Activated CD4-positive, alpha-beta T cell treated with anti-CD3 and anti-CD28 coated beads, Interleukin-2, amount 10 ng/mL, durations not matched to agents 7 days and 5 days (primary cell): ENCODE measurements at places on chromosomes 11 and 22. TPM values are rescaled to one million over a fixed set of nuclear protein-coding genes. Genes with fewer than 3 reads are reported as not detected.

The SEPTIN3 gene
- 1.6 TPM for total RNA-seq

The GLYAT gene
- total RNA-seq, result not detected

The MRPL40 gene
- total RNA-seq, result 19.7 TPM

The CHRNA10 gene
- total RNA-seq, result 3.0 TPM

The UBQLN3 gene
- total RNA-seq, result not detected

The TYR gene
- not detected for total RNA-seq

GRCh38 chr11:102927624-102927990, 27.9 kb downstream of the MMP13 start:
- H3K4me1 ChIP-seq, result no peaks in the 10 kb centered on the region
- no peak for DNase-seq
- peaks cover 10% of the 10 kb centered on the region for H3K27me3 ChIP-seq
- H3K27ac ChIP-seq, result no peak overlapping the region
- no peak overlapping the region for H3K4me3 ChIP-seq
- no peaks in the 10 kb centered on the region for H3K36me3 ChIP-seq

DNA sequence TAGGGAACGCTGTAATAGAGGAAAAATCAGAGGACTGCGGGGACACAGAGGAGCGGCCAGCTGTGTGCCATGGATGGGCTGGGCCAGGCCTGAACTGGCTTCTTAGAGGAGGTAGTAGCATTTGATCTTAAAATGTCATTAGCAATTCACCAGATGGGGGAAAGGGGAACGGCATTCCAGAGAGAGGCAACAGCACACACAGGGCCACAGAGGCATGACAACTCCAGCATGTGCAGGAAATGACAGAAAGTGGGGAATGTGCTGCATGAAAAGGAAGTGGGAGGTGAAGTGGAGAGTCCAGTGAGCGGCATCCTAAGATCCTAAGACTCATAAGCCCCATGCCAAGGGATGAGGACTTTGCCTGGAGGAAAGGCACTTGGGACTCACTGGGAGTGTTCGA, 69.0 kb downstream of the UBASH3B start:
- H3K4me3 ChIP-seq, result no peak overlapping the region
- DNase-seq, result no peak
- H3K27me3 ChIP-seq, result peaks cover 8% of the 10 kb centered on the region

DNA sequence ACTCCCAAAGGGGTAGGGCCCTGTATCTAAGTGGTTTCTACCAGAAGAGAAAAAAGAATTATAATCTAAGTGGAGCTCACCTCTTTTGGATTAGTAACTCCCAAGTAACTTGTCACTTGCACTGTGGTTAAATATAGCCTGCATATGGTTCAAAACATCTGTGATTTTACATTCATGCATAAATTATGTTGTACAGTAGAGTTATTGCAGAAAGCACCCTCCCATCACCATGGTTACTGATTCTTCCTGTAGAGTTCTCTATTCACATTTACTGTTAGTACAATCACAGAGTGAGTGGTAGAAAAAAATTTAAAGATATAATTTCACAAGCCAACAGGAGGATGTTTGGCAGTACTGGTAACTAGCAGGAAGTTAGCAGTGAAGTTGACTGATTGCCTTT, 80.4 kb downstream of the LRRC4C start:
- no peaks in the 10 kb centered on the region for H3K4me1 ChIP-seq
- DNase-seq, result no peak
- H3K27ac ChIP-seq, result no peak overlapping the region

DNA sequence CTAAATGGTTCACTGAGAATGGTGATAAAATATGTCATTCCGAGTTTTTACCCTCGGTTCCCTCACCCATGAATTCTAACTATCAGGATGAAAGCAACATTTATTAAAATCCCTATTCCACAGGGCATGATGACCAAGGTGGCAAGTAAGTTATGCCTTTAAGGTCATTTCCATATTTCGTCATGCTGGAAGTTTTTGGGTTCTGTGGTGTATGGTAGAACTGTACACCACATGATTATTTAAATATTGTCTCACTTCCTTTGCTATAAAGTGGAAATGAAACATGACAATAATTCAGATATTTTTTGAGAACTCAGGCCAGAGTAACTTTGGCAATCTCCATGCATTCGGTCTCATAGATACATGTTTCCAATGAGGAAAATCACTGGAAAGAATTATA, 68.5 kb upstream of the CARD18 start:
- H3K4me3 ChIP-seq, result no peak overlapping the region
- DNase-seq, result no peak
- H3K27ac ChIP-seq, result no peak overlapping the region
- H3K4me1 ChIP-seq, result peaks cover 8% of the 10 kb centered on the region
- H3K36me3 ChIP-seq, result no peaks in the 10 kb centered on the region

DNA sequence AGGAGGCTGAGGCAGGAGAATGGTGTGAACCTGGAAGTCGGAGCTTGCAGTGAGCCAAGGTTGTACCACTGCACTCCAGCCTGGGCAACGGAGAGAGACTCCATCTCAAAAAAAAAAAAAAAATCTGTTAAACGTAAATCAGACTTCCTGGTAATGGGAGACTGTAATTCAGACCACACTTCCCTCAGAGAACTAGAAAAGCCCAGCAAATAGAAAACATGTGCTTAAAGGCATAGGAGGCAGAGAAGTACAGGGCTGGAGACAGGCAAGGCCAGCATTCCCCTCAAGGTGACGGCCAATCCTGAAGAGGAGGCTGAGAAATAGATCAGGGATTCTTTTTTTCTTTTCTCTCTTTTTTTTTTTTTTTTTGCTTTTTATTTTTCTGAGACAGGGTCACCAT, 8.2 kb downstream of the GGT5 start:
- H3K36me3 ChIP-seq, result no peaks in the 10 kb centered on the region
- no peak for DNase-seq
- no peak overlapping the region for H3K4me3 ChIP-seq
- H3K27ac ChIP-seq, result no peak overlapping the region
- H3K4me1 ChIP-seq, result peaks cover 17% of the 10 kb centered on the region
- H3K27me3 ChIP-seq, result no peaks in the 10 kb centered on the region

DNA sequence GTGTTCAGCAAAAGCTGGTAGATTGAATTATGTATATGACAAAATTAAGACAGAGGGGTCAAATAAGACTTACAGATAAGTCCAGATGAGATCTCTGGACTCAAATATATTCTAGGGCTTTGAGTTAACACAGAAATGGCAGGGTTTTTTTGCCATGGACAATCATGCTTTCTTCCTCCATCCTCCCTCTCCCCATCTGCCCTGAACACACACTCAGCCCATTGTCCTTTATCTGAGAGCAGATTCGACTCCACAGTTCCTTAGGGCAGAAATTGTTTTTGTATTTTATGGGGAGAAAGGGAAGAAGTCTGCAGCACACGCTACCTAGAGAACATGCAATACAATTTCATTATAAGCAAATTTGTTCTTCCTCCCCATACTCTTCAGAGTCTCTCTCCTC, 86.8 kb downstream of the SLC1A2 start:
- H3K27me3 ChIP-seq, result no peaks in the 10 kb centered on the region
- peaks cover 37% of the 10 kb centered on the region for H3K4me1 ChIP-seq
- H3K36me3 ChIP-seq, result peaks cover 24% of the 10 kb centered on the region
- H3K4me3 ChIP-seq, result no peak overlapping the region
- H3K27ac ChIP-seq, result no peak overlapping the region

GRCh38 chr11:40223596-40224330, 1235.7 kb downstream of the LRRC4C start:
- H3K36me3 ChIP-seq, result no peaks in the 10 kb centered on the region
- H3K4me1 ChIP-seq, result no peaks in the 10 kb centered on the region
- no peak overlapping the region for H3K4me3 ChIP-seq
- DNase-seq, result no peak
- no peaks in the 10 kb centered on the region for H3K27me3 ChIP-seq

DNA sequence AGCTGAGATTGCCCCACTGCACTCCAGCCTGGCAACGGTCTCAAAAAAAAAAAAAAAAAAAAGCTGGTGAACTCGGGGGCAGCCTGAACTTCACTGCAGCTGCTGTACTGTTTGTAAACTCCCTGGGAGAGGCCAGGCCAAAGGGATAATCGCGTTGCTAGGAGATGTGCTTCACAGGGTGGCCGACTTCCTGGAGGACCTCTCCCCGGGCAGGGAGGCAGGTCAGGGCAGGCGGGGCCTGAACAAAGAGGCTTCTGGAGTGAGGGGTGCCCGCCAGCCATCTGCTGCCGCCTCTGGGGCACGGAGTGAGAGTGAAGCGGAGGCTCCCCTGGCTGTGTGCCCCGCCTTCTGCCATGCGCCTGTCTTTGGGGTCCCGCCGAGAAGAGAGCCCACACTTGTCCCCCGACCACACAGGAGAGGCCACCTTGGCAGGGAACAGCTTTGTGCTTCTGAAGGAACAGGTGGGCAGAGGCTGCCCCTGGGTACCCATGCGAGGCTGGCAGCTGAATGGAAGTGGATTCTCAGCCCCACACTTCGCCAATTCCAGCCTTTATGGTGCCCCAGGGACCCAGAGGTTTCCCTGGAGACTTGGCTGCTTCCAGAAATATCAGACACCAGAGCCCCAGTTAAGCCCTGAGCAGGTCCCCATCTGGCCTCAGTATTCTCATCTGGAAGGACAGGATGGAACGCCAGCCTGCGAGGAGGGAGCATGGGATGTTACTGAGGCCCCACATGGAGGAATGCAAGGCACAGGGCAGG, 29.6 kb downstream of the TMEM184B start:
- peaks cover 8% of the 10 kb centered on the region for H3K36me3 ChIP-seq
- no peak overlapping the region for H3K27ac ChIP-seq
- no peak overlapping the region for H3K4me3 ChIP-seq
- no peak for DNase-seq
- no peaks in the 10 kb centered on the region for H3K4me1 ChIP-seq
- H3K27me3 ChIP-seq, result no peaks in the 10 kb centered on the region

DNA sequence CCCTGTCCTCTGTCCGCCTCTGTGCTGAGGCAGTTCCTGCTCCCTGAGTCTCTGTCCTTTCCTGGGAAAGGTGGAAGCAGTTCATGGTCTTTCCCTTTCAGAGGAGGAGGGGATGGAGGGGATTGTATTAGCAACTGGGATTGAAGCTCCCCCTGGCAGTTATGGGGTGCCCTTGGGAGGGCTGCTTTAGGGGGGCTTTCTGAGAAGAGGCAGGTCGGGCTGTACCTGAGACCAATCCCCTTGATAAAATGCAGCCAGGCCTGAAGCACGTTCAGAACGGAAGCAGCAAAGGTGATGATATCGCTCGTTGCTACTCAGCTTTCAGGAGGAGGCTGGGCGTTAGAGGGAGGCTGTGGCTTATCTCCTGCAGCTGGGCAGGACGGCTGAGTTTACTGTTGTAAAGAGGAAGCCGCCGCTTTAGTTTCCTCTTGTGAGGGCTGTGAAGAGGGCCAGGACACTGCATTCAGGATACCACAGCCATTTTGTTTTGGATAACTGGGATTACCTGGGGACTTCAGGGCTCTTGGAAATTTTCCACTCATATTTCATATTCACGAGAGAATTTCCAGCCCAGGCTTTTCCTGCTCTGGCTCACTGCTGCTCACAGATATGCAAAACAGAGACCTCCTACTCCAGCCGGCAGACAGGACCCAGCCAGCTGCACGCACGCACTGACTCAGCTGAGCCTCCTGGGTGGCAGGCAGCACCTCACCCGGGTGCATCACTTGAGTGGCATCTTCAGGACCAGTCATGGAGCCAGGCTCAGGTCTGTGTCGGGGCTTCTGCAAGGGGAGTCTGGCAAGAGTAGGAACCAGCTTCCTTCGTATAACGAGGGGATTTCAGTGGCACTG, 798 bp downstream of the AMPD3 start:
- H3K27ac ChIP-seq, result peak overlapping the region; percentile 93
- H3K4me1 ChIP-seq, result peaks cover 74% of the 10 kb centered on the region
- peaks cover 6% of the 10 kb centered on the region for H3K36me3 ChIP-seq
- peak overlapping the region; percentile 85 for H3K4me3 ChIP-seq

DNA sequence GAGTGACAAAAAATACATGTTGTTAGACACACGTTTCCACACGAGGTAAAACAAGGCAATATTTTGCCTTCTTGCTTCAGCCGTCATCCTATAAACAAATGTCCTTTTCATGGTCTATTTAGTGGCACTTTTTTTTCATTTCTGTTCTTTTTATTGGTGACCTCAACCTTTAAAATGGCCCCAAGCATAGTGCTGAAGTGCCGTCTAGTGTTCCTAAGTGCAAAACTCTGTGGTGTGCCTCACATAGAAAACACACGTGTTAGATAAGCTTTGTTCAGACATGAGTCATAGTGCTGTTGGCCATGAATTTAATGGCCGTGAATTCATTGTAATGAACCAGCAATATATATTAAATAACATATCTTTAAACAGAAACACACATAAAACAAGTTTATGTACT, 15.6 kb downstream of the OVCH2 start:
- no peak overlapping the region for H3K4me3 ChIP-seq
- peaks cover 42% of the 10 kb centered on the region for H3K27me3 ChIP-seq
- no peaks in the 10 kb centered on the region for H3K36me3 ChIP-seq

DNA sequence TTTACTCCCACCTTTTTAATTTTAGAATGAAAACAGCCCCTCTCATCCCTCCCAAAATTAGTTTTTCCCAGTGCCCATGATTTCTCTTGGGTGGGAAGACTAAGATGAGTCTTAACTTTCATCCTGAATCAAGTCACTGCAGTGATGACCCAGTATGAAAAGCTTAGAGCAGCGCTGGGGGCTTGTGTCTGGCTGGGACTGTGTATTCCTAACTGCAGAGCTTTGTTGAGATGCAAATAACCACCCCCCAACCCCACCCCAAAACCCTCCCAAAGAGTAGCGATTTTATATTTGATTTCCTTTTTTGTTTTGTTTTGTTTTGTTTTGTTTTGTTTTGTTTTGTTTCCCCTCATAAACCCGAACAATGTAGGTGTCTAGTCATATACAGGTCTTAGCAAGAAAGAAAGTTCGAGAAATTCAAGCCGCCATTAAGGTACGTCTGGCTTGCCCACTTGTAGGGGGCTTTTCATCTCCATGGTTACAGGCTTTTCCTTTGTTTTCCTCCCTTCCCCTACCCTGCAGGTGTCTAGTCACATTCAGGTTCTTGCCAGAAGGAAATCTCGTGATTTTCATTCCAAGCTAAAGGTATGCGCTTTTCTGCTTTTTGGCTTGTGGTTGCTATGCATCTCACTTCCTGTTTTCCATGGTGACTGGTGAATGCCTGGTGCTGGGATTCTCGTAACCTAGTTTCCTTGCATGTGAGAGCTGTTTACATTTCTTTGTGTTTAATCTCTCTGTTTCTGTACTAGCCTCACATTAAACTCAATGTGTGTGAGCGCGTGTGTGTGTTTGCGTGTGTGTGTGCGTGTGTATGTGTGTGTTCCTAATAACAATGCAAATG, 144.6 kb upstream of the RASSF10 start:
- peaks cover 44% of the 10 kb centered on the region for H3K27me3 ChIP-seq
- H3K36me3 ChIP-seq, result no peaks in the 10 kb centered on the region
- no peak overlapping the region for H3K27ac ChIP-seq
- no peaks in the 10 kb centered on the region for H3K4me1 ChIP-seq
- no peak for DNase-seq

DNA sequence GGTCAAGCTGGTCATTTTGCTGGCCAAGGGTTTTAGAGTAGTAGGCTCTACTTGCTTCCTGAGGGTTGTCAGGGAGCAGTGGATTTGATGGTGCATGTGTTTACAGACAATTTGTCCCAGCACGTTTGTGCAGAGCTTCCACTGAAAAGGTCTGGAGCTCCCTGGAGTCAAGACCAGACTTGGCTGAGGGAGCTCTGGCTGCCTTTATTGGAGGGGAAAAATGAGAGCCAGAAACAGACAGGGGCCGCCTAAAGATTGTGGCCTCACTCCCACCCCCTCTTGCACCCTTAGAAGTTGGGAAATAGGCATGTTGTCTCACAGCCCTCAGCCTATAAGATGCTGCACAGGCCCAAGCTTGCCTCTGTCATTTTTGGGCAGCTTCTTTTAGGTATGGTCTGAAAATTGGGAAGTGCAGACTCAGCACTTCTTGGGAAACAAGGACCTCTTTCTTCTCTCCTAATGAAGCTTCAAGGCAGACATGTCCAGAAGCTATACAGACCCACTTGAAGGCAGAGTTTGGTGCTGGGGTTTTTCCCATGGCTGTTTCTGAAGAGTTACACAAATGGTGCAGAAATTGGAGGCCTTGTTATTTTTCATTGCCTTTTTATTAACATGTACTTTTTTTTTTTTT, 55.1 kb downstream of the AMOTL1 start:
- H3K36me3 ChIP-seq, result no peaks in the 10 kb centered on the region
- no peak overlapping the region for H3K4me3 ChIP-seq
- H3K4me1 ChIP-seq, result no peaks in the 10 kb centered on the region
- no peak for DNase-seq
- H3K27me3 ChIP-seq, result no peaks in the 10 kb centered on the region
